ENCODE measurements at places on chromosomes 6 and 20.

GRCh38 chr20:11582060-11582459 is 335.6 kb upstream of the BTBD3 start:
- no peak for DNase-seq

GRCh38 chr6:66057034-66057433 is 350.0 kb upstream of the EYS start:
- no peak for DNase-seq

- peak; percentile 61 for DNase-seq
Observed at GRCh38 chr6:43943781-43944250, 173.8 kb downstream of the VEGFA start.

- no peak for DNase-seq
Observed at GRCh38 chr6:148737806-148738205, 9.0 kb upstream of the UST start.

DNA sequence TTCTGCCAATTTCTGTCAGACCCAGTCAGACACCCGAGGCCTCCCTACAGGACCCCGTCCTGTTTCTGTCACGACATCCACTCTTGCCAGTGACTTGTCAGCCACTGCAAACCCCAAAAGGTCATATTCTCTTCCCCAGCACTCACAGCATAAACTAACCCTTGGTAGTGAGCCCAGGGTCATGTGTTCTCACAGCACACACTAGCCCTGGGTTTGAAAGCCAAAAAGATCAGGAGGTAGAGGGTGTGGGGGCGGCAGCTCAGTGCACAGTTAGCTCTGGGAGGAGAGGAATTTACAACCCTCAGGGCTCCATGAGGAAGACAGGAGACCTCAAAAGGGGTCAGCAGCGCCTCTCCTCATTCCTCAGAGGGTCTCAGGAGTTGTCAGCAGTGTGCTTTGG is 9.9 kb upstream of the SNX9 start:
- DNase-seq: no peak
